Left cardiac atrium (tissue), 4 donors: ENCODE measurements at places on chromosomes 6 and 20.
A peak's percentile ranks its signal among the peaks of the same experiment; 100 is the strongest.

DNA sequence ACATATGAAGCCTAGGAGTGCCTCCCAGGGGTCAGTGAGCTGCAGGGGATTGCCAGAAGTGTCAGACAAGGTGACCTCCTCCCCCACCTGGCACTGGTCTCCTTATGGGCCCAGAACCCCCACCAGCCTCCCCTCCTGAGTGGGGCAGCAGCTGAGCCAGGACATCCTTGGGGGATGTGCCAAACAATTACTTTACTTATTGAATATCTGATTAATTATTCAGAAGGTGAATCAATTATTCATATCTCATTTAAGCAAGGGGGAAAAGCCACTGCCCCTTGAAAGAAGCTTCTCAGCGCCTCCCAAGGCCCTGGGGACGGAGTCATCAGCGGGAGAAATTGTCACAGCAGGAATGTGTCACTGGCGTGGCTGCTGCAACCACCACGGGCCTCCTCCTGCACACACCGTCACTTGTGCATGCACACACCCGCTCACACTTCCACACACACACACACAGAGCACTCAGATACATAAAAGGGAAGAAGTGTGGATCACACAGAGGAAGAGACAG is 123.4 kb upstream of the MAFB start:
- DNase-seq: no peak

GRCh38 chr6:169571123-169571962 is 130.5 kb downstream of the WDR27 start:
- no peak for DNase-seq

- no peak for DNase-seq
Measured at GRCh38 chr20:20549704-20550103, 162.7 kb downstream of the RALGAPA2 start.

DNA sequence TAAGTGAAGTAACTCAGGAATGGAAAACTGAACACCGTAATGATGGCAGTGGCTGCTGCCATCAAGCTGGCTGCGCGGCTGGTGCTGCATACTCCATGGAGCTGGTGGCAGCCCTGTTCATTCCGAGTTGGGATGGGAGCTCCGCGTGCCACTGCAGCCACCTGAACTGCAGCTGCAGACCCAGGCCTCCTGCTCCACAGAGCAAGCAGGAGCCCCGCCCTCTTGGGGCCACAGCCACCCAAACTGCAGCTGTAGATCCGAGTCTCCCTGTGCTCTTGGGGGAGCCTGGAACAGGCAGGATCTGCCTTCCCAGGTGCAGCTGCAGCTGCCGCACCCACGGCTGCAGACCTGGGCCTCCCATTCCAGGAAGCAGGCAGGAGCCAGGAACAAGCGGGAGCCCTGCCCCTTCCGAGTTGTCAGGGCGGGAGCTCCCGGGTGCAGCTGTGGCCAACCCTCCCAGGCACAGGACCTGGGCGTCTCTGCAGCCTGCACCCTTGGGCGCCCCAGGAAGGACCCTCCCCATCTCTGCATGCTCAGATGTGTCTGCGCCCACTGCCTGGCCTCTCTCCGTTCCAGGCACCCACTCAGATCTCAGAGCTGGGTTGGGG is 120.2 kb downstream of the GMPR start:
- no peak for DNase-seq

DNA sequence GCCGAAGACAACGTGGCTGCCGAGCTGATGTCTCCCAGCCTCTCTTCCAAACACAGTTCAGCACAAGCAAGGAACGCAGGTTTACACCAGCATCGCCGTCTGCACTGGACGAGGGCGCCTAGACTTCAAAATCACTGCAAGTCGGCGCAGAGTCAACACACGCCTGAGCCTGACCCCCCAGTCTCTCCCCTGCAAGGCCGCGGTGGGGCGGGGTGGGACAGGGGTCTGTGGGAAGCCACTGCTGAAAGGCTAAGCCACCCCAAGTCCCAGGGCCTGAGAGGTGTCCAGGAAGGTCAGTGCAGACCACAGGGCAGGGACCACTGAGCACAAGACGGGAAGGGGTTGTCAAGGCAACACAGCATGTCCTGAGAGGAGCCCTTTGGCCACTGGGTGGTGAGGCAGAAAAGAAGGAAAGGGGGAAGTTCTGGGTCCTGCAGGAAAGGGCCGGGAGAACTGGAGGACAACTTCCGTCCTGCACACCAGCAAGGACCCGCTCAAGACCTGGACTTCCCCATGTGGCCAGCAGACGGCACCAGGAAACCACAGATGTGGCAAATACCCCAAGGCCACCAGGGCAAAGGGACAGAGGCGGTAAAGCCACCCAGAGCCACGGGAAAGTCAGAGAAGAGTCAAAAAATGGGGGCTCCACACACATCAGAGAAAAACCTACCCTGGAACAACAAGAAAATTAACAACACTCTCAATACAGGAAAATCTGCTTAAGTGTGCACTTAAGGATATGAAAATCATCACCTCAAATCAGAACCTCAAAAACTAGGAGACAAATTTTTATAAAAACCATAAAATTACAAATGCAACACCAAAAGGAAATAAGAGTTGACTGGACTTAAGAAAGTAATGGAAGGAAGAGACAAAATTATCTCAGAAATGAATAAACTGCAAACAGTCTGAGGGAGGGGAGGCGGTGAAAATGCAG is 84.8 kb downstream of the TAF4 start:
- peak; percentile 51 for DNase-seq

DNA sequence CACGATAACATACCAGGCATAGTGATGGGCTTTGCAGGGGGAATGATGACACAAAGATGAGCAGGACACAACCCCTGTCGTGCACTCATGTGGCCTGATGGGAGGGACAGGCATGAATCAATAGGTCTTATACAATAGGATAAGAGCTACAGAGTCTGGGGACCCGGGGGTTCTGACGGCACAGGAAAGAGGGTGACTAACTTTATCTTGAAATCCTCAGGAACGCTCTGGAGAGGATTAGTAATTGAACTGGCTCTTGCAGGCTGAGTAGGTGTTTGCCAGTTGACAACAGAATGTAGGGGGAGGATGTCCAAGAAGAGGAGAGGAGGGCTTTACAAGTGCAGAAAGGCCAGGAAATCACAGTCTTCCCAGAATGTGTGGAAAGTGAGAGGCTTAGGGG is 219.9 kb upstream of the ECI2 start:
- DNase-seq: no peak

DNA sequence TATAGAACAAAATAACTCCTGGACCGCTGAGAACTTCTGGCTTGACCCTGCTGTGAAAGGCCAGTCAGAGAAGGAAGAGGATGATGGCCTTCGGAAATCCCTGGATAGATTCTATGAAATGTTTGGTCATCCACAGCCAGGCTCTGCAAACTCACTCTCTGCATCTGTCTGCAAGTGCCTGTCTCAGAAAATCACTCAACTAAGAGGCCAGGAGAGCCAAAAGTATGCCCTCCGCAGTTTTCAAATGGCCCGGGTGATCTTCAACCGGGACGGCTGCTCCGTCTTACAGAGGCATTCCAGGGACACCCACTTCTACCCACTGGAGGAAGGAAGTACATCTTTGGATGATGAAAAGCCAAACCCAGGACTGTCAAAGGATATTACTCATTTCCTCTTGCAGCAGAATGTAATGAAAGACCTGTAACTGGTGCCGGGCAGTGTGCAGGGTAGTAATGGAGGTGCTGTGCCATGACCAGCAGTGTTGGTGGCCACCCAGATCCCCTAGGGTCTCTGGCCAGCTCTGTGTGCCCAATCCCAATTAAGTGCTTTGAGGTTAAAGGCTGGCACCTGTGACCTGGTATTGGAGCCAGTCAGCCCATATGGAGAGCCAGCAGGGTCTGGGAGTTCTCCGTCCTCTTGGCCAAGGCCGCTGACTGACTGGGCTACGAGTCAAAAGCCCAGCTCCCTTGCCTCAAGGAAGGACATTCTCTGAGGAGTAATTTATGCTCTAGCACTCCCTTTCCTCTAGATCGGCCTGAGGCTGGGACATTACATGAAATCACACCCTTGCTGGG is 87.1 kb downstream of the TRMT6 start:
- no peak for DNase-seq

- no peak for DNase-seq
Measured at GRCh38 chr6:132933090-132933489, 118.7 kb downstream of the RPS12 start.

DNA sequence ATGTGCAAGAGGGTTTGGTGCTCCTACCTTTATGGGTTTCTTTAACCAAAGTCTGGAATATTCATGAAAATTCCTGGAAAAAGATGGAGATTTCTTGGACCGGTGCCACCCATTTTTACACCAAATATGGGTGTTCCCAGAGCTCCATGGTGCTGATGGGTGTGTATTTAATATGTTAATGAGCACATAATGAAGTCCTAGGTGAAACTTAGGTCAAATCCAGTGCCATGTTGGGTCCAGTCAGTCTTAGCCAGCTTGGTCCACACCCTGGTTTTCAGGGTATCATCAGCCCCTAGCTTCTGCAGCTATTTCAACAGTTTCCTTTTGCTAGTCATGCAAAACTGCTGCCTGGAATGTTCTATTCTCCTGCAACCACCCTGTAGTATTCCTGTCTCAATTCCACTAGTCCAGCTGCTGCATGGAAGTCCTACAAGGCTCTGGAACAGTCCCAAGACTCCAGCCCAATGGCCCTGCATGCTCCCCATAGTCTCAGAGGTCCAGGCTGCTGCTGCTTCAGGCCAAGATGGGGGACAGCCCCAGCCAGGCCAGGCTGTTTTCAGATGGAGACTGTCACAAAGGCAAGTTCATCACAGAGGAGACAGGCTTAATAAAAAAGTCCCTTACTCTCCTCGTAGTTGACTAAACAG is 31.8 kb downstream of the CST9L start:
- no peak for DNase-seq

- DNase-seq: no peak
Measured at GRCh38 chr6:47084610-47085009, 42.5 kb upstream of the ADGRF1 start.

- DNase-seq: no peak
Measured at GRCh38 chr6:98828941-98829411, 5.4 kb upstream of the POU3F2 start.

GRCh38 chr6:30515106-30515505 is 25.8 kb downstream of the HLA-E start:
- DNase-seq: no peak

DNA sequence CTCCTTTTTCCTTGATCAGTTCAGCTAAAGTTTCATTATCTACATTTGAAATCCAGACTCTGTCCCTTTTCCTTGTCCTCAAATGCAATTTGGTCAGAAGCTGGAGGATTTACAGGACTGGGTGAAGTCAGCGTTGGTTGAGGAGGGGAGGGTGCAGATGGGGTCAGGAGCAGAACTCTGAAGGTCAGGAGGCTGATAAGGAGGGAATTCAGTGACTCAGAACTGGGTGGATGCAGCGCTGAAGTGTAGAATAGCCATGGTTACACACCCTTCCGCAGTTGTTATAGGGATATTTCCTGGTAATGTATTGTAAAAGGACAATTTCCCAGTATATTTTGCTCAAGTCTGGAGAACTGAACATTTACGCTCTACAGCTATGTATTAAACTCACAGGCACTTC is 133.1 kb upstream of the FOXA2 start:
- peak; percentile 55 for DNase-seq

DNA sequence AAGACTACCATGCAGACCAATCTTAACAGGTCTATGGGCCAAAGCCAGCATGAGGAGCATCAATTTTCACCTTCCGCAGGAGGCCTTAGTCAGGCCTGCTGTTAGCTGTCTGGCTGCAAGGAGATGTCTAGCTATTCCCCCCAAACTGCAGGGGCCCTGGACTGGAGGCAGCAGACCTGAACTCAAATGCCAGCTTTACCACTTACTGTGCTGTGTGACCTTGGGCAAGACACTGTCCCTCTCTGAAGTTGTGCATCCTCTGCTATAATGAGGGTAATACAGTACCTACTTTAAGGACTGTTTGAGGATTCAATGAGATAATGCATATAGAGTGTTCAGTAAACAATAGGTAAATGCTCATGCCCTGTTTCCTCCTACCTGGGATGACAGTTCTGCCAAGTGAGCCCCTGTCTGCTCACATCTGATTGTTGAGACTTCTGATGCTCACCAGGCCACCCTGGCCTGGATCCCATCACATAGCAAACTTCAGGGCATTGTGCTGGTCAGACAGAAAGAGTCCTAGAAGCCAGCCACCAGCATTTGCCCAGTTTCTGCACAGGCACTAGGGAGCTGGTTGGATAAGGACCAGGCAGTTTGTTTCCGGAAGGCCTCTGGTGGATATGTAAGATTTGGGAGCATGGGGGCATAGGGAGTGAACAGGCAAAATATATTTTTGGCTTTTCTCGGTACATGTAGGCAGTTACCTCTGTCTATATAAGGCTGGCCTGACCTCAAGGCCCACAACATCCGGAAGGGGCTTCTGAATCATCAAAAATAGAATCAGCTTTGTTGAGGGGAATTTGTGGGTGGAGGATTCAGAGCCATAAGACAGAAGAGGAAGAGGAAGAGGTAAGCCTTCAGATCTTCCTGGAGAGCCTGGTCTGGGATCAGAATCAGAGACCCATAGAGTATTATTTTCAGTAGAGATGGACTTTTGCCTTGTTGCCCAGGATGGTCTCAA is 2.3 kb upstream of the OCSTAMP start:
- no peak for DNase-seq

GRCh38 chr6:105881608-105882007 is 204.5 kb upstream of the PRDM1 start:
- DNase-seq: no peak

GRCh38 chr6:961407-961960 is 268.5 kb upstream of the EXOC2 start:
- DNase-seq: no peak

DNA sequence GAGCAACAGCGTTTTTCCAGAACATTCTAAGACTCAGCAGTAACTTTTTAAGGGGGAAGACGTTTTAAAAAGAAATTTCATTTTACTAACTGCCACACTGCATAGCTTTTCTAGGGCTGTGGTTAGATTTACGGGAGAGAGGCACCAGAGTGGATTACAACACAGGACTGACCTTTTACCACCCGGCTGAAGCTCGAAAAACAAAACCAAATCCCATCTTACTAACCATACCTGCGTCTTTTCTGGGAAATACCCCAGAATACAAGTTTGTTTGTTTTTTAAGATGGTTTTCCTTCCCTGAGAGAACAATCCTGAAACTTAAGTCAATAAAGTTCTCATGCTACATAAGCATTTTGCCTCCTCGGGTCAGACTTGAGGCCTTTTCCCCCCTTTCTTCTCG is 209.3 kb upstream of the SOX4 start:
- no peak for DNase-seq

- DNase-seq: no peak
Measured at GRCh38 chr6:16840725-16841124, 79.5 kb upstream of the ATXN1 start.
